ENCODE measurements at places on chromosomes 2 and 18. TPM values are rescaled to one million over a fixed set of nuclear protein-coding genes. Genes with fewer than 3 reads are reported as not detected.

DNA sequence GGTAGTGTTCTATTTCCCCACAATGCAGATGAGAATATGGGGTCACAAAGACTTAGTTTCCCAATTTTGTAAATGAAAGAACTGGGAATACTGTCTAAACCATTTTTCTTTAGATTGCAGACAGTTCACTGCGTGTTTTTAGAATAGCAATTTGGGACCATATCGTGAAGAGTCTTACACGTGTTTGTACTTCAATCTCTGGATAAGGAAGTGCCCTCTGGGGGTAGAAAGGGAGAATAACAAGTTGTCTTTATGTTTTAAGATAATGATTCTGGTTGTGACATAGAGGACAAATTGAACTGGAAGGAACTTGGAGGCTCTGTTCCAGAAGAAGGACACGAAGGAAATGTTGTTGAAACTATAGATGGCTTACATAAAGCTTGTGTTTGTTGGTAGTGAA lies 457.7 kb downstream of the CBLN2 start:
- DNase-seq: no peak

The ADAM23 gene
- 0.63 TPM for total RNA-seq

DNA sequence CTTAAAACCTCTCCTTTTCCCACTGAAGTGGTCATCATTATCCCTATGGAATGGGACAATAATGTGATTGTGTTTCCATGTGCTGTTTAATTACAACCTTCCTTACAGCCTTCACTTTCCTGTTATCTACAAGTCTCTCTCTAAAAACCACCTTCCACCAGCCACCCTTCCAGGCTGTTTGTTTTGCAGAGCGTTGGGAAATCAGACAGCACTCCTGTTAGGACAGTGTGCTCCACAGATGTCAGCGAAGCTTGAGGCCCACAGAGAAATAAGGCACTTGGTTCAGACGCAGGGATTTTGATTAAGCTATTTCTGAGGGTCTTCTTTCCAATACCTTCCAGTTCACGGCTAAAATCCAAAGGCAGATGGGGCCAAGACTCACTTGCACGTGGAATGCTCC lies 32.3 kb upstream of the ASPRV1 start:
- DNase-seq: no peak

- DNase-seq: no peak
Measured at GRCh38 chr2:99571954-99572353, 82.1 kb upstream of the REV1 start.

GRCh38 chr2:202140522-202141252 lies 67.6 kb downstream of the KIAA2012 start:
- DNase-seq: no peak

DNA sequence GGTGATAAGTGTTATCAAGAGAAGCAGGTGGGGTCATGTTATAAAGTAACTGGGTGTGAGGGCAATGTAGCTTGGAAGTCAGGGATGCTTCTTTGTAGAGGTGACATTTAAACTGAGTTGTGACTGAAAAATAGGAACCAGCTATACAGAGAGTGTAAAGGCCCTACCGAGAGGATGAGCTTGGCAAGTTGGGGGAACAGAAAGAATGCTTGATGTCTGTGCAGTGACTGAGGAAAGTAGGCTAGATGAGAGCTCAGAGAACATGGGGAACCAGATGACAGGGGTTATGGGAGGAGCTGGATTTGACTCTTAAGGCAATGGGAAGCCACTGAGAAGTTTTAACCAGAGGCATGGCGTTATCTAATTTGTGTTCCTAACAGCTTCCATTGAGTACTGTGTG lies 115.3 kb downstream of the DOCK10 start:
- DNase-seq: no peak

GRCh38 chr2:69641471-69641870 lies 2.1 kb downstream of the AAK1 start:
- DNase-seq: no peak

Data from omental fat pad (tissue), 4 donors.